Activated naive CD4-positive, alpha-beta T cell treated with anti-CD3 and anti-CD28 coated beads, Interleukin-2, amount 50 U/mL, for 16 hours (primary cell): ENCODE measurements at places on chromosomes 13 and 19.

DNA sequence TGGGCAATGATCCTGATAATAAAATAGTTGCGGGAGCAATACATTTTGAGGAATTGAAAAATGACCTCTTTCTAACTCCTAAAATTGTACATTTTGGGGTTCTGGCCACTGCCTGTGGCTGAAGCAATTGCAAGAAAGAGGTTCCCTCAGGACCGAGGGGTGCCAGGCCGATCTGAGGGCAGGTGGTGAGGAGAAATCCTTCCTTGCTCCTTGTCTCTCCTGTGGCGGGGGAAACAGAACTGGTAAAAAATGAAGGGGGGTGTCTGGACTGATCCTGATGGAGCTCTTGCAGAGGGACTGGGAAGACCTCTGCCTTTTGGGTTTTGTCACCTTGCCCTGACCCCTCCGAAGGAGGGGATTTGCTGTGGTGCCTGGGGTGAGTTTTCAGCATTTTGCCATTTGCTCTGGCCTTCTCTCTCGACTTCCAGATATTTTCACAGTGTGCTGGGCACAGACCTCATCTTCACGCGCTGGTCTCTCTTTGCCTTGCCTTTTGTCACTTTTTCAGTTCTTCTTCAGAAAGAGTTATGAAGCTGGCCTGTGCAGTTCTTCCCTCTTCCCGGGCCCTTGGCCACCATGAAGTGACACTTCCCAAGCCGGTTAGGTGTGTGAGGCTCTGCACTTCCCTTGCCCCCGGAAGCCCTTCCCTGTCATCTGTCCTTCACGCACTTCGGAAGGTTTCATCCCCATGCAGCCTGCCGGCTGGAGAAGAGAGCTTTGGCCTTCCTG, 22.2 kb downstream of the NFIX start:
- no peak for DNase-seq

DNA sequence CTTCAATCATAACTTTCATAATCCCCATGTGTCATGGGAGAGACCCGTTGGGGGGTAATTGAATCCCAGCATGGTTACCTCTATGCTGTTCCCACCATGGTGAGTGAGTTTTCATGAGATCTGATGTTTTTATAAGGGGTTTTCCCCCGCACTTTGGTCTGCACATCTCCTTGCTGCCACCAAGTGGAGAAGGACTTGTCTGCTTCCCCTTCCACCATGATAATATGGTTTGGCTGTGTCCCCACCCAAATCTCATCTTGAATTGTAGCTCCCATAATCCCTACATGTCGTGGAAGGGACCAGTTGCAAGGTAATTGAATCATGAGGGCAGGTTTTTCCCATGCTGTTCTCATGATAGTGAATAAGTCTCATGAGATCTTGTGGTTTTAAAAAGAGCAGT, 524.9 kb downstream of the SLITRK5 start:
- DNase-seq, result no peak

- no peak for DNase-seq
Measured at GRCh38 chr13:51959773-51960172, 51.5 kb downstream of the ATP7B start.

- peak; percentile 50 for DNase-seq
Measured at GRCh38 chr19:56350416-56351045, 35.9 kb upstream of the ZSCAN5A start.

DNA sequence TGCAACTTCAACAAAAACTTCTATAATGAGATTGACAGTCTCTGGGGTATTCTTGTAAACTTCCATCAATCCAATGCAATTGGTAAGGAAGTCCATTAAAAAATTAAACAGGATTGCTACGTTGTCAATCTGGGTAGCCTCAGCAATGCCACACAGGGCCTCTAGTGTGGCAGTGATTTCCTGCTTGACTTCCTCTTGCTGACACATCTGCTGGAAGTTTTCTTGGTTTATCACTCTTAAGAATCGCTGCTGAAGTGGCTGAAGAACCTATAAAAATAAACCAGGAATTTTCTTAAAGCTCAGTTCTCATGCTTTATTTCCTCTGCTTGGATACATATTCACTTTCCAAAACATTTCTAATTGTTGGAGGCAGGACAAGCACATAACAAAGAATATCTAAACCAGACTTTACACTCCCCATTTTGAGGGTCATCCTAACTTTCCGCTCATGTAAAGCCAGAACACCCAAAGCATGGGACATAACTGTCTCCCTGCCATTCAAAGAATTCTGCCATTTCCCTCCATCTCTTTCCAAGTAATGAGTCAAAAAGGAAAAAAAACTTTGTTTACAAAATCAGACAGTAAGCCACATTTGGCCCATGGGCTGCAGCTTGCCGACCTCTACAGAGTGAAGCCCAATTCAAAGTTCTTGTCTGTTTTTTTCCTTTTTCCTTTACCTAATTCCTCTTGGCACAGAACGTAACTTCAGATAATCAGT, 23.2 kb upstream of the EEF1AKMT1 start:
- no peak for DNase-seq

GRCh38 chr13:76936763-76937162, 11.5 kb upstream of the ACOD1 start:
- no peak for DNase-seq

- no peak for DNase-seq
Measured at GRCh38 chr19:372306-372890, 27.8 kb upstream of the MIER2 start.

DNA sequence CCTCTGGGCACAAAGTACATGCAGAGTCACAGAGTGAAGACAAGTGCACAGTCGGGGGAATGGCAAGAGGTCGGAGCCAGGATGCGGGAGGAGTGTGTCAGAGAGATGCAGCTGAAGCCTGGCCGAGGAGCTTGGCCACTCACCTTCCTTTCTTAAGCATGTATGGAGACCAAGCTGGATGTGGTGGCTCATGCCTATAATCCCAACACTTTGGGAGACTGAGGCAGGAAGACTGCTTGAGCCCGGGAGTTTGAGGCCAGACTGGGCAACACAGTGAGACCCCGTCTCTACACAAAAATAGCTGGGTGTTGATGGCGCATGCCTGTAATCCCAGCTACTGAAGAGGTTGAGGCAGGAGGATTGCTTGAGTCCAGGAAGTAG, 67.0 kb downstream of the LATS2 start:
- DNase-seq, result no peak

DNA sequence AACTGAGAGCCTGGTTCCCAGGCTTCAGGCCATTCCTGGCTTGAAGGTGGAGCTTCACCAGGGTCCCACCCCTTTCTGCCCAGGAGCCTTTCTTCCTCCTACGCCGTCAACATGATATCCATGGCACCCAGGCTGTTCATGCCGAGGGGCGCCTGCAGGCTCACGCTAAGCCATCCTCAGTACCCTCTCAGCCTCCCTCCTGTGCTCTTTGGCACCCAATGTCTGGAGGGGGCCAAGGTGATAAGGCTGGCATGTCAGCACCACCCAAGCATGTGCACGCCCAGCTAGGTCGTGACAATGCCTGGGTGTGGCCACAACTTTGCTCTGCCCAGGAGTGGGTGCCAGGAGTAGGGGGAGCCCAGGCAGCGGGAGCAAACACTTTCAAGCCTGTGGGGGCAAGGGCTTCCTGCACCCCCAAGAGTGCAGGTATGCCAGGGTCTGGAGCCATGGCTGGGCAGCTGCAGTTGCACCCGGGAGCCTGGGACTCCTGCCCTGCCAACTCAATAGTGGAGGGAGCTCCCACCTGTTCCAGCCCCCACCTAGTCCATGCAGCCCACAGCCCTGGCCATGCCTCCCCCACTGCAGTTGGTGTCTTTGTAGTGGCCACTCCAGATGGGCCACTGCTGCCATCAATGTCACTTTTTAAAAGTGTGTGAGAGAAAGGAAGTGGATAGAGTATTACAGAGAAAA, 219.9 kb downstream of the MAB21L1 start:
- no peak for DNase-seq

- DNase-seq, result no peak
Measured at GRCh38 chr19:399370-399769, 9.6 kb downstream of the C2CD4C start.

- DNase-seq, result no peak
Measured at GRCh38 chr19:4431296-4431695, 26.3 kb downstream of the UBXN6 start.

DNA sequence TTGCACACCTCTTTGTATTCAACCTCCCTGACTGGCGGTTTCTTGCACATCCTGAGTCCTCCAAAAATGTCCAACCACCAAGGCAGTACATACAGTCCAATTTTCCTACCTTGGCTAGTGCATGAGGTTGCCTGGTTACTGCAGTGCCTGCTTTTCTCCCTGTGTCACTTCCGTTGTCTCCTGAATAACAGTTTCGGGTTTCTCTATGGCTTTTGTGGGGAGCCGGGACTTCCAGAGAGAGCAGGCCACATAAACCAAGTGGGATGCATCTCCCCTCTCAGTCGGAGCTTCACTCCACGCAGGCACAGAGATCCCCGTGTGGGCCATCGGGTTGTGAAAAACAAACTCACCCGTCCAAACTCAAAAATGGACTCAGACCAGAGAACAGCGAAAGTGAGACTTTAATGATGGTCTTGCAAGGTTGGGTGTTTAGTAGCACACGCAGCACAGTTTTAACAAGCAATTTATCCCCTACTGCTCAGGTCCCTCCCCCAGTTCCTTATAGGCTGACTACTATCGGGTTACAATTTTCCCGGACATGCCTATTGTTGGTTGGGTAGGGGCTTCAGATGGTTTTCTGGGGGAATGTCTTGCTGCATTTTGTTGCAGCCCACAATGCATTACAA, 173.1 kb downstream of the POU4F1 start:
- no peak for DNase-seq

DNA sequence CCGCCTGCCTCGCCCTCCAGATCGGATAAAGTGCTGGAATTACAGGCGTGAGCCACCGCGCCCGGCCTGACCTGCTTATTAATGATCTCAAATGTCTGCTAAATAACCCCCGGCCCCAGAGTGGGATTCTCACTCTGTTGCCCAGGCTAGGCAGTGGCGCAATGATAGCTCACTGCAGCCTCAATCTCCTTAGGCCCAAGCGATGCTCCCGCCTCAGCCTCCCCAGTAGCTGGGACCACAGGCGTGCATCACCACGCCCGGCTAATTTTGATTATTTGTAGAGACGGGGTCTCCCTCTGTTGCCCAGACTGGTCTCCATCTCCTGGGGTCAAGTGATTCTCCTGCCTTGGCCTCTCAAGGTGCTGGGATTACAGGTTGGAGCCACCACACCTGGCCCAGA, 626 bp upstream of the ATP5F1D start:
- DNase-seq, result no peak

GRCh38 chr13:57632276-57633140, 964 bp downstream of the PCDH17 start:
- DNase-seq, result no peak

- no peak for DNase-seq
Measured at GRCh38 chr13:33111414-33112110, 95.3 kb downstream of the KL start.

DNA sequence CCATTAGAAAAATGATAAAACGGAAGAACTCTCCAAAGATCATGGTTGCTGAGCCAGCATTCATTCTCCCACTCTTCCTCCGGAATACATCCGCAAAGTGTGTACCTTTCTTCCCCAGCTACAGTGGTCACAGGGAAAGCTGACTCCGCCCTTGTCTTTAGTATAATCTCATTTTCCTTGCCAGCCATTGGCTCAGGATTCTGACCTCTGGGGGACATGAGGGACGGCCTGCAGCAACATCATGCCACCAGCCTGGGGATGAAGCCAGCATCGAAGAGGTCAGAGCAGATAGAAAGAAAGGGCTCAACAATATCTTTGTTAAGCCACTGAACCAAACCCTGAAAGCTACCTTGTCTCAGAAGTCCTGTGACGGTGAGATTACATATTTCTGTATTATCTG, 46.3 kb upstream of the TPP2 start:
- no peak for DNase-seq

- DNase-seq, result no peak
Measured at GRCh38 chr19:11806354-11807098, 7.5 kb upstream of the ZNF440 start.
